ENCODE measurements at places on chromosomes 2 and 18.

DNA sequence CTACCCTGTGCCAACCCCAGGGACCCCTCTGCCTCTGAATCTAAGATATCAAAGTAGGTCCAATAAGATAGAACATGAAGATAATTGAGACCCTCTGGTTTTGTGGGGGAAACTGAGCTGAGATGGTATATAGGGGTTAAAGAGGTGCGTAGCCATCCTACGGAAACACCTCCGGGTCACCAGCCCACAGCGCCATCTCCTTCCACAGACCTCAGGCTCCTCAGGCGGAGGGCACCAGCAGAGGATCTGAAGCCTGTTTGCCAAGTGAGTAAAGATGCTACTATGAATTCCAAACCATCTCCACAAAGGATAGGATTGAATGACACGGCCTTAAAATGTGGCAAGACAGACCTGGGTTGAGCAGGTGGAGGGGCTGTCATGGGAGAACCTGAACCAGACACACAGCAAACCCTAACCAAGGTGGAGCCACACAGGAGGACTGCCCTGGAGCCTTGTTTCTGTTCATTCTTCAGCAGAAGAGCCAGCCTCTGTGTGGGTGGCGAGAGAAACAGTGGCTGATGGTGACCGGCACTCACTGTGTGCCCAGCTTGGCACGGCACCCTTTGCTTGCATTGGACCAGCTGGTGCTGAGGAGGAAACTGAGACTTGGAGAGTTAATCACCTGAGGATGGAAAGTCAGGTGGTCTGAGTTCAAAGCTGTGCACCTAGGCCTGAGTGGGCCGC, 10.2 kb downstream of the GBX2 start:
- DNase-seq = no peak

- no peak for DNase-seq
Observed at GRCh38 chr2:187574969-187575750, 20.9 kb upstream of the TFPI start.

DNA sequence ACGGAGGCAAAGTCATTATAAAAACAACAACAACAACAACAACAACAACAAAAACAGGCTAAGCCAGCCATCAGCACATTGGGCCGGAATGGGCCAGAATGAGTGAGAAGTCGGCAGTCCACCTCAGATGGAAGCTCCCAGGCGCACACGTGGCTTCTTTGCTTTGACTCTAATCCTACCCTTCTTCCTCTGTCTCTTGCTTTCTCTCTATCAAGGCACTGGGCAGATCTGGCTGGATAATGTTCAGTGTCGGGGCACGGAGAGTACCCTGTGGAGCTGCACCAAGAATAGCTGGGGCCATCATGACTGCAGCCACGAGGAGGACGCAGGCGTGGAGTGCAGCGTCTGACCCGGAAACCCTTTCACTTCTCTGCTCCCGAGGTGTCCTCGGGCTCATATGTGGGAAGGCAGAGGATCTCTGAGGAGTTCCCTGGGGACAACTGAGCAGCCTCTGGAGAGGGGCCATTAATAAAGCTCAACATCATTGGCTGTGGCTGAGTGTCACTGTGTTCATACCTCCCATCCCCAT, 52.2 kb downstream of the MARCO start:
- DNase-seq = no peak

- DNase-seq = no peak
Observed at GRCh38 chr2:231185050-231185725, 13.2 kb upstream of the ARMC9 start.

GRCh38 chr18:45627204-45627526, 11.9 kb downstream of the SLC14A2 start:
- DNase-seq = no peak

DNA sequence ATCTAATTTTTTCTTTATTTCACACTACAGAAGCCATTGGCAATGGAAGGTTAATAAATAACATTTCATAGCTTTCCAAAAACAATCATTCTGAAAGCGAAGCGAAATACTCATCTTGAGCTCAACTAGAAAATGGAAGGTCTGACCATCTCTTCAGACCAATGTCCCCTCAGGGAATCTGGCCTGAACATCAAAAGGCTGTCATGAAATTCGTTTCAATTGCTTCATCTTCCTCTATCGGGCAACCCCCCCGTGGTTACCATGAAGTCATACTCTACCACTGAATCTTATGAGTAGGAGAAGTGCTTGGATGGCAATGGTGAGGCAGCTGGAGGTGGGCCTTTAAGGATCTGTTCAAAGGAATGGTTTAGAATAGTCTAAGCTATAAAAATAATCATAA, 22.9 kb upstream of the CYTIP start:
- no peak for DNase-seq

- DNase-seq = no peak
Observed at GRCh38 chr2:236160366-236161081, 7.7 kb downstream of the GBX2 start.

DNA sequence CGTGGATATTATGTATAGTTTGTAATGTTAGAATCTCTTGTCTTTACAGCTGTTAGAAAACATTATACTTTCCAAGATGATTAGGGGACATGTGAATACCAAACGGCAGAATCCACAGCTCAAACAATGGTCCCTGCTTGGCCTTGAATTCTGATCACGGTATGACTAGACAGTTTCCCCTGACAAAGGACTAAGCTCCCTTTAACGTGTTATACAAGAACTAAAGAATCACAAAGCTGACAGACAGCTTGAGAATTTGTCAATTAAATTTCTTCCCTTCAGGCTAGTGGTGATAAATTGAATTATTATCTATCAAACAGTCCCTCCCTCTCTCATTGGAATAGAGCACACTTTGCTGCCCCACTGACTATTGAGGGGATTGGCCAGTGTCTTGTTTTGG, 359.2 kb upstream of the ID2 start:
- DNase-seq = no peak

GRCh38 chr2:60226191-60226590, 327.3 kb downstream of the BCL11A start:
- DNase-seq = no peak

DNA sequence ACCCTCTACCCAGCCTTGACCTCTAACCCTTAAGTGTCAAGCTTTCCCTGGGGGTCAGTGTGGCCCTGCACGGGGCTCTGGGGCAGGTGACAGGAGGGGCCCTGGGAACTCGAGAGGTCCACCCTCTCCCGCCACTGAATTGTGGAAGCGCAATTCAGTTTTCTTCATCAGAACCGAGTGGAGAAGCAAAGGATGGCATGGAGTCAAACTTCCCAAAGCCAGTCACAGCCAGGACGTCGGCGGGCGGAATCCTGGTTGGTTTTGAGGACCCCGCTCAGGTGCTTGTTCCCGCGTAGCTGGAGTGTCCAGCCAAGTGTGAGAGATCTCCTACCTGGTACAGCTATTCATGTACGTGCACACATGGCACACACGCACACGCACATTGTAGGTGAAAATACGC, 62.0 kb downstream of the MBP start:
- DNase-seq = no peak

DNA sequence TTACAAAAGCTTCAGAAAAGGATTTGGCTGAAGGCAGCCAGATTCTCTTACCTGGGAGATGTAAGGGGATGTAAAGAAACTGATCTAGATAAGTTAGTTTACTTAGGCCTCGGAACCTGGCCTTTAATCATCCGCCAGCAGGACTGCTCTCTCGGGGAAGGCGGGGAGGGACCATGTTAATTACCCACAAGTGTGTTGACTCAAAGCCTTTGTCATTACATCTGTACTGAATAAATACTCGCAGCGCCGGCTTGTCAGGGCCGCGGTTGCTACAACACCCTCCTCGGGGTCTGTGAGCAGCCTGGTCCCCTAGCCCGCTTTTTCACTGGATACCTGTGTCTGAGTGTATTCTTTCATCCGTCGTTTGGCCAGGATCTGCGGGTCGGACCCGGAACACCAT, 6.7 kb downstream of the CHMP3 start:
- DNase-seq = no peak
